NAMALWA (cell line): ENCODE measurements at places on chromosomes 2 and 18.

DNA sequence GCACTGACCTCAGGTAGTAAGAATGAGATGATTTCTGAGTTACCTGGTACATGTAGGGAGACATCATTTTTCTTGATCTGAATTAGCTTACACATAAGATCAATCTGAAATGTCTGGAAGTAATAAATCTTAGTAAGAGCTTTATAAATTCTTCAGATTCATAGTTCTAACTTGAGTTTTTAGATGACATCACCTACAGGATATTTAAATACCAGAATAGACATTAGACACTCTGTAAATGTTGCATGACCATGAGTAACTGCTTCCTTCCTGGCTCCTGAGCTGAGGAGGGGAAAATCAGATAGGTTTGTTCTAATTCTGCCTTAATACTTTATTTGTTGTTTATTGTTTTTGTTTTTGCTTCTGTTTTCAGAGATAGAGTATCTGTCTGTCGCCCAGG, 181.8 kb downstream of the PHLPP1 start:
- DNase-seq = no peak

GRCh38 chr2:155692106-155692505, 640.4 kb downstream of the NR4A2 start:
- no peak for DNase-seq

DNA sequence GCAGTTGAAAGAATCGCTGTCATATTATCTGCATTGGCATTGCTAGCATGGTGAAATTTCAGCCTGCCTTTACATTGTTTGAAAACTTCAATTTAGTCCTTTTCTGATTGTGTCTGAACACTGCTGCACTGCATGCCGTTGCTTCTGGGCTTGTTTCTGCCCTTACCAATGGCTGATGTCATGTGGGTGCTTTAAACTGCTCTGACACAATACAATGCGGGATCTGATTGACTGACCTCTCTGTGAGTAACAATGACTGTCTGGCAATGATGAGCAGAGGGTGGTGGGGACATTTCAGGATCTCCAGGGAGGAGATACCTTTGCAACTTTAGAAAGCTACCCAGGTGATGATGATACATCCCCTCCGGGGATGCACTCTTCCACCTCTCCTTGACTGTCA, 119.5 kb upstream of the ZBTB14 start:
- no peak for DNase-seq

GRCh38 chr2:45494978-45495293, 116.1 kb downstream of the SRBD1 start:
- DNase-seq = no peak

GRCh38 chr18:22489704-22490103, 72.0 kb upstream of the CTAGE1 start:
- no peak for DNase-seq

DNA sequence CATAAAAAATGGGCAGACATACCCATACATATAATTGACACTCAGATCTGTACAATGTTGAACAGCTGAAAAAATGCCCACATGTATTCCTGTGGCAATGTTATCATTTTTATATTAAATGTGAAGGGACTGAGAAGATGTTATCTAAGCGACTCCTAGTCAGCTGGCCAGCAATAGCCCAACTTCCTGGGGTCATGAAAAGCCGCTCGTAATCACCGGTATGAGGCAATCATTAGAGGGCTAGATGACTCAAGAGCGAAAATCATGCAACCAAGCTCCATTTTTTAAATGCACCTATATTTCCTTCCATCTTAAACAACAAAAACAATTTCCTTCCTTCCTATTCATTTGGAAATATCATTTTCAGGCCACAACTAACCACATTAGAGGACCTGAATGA, 274.6 kb upstream of the CCDC68 start:
- no peak for DNase-seq

- DNase-seq = no peak
Measured at GRCh38 chr2:127594116-127594591, 51.8 kb upstream of the GPR17 start.

DNA sequence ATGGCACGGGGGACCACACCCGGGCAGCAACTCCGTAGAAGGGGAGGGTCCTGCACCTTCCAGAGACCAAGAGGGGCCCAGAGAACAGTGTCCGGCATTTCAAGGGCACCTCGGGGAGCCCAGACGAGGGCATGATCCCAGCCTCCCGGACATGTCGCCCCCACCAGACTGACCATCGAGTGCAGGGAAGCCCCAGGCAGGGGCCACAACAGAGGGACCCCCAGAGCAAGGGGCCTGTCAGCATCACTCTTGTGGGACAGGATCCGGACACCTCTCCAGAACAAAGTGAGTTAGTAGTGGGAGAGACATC, 50.4 kb upstream of the CTDP1 start:
- no peak for DNase-seq

GRCh38 chr2:40123326-40123725, 328.6 kb downstream of the SLC8A1 start:
- no peak for DNase-seq

GRCh38 chr2:119879502-119879901, 119.8 kb downstream of the PTPN4 start:
- no peak for DNase-seq

DNA sequence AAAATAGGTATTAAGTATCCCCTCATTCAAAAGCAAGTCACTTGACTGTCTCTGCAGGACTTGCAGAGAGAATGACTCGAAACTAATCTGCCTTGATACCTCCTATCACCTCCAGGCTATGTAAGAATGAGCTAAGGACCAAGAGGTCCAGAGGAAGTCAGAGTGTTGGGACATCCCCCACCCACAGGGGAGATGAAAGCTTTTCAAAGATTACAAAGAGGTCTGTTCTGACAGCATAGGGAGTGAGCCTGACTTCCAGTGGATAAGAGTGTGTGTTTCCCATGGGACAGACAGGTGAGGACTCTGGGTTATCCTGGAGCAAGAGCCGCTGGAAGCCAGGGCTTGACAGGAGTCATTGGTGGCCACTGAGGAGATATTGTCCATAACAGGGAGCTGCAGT, 85.0 kb upstream of the TACR1 start:
- DNase-seq = no peak

- no peak for DNase-seq
Measured at GRCh38 chr2:53490659-53491058, 276.9 kb upstream of the CHAC2 start.

DNA sequence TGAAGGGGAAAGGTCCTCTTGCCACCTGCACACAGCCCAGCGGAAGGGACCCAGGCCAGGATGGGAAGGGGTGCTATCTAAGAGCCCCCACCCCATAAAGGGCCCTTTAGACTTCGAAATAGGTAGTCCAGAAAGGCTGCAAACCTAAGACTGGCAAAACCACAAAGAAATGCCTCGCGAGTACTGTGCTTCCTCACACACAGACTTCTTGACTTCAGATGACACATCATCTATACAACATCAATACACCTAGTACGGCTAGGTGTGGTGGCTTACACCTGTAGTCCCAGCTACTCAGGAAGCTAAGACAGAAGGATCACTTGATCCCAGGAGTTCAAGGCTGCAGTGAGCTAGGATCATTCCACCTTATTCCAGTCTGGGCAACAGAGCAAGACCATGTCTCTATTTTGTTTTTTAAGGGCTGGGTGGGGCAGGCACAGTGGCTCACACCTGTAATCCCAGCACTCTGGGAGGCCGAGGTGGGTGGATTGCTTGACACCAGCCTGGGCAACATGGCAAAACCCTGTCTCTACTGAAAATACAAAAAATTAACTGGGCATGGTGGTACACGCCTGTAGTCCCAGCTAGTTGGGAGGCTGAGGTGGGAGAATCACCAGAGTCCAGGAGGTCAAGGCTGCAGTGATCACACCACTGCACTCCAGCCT, 125.8 kb downstream of the CABLES1 start:
- peak; percentile 21 for DNase-seq

DNA sequence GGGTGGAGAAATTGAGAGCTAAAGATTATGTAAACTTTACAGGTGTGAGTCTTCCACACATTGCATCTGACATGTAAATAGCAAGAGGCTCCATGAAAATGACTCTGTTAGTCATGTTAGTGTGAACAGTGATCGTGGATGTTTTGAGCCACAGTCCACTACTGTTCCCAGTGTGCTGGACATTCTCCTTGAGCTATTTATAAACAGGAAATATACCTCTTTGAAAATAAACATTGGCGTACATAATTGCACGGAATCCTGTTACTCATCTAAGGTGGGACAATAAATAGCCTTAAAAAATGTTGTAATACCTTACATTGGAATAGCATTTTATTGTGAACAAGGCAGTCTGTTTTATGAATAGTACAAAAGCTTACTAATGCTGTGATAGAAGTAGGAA, 37.0 kb downstream of the LIMS1 start:
- DNase-seq = no peak

DNA sequence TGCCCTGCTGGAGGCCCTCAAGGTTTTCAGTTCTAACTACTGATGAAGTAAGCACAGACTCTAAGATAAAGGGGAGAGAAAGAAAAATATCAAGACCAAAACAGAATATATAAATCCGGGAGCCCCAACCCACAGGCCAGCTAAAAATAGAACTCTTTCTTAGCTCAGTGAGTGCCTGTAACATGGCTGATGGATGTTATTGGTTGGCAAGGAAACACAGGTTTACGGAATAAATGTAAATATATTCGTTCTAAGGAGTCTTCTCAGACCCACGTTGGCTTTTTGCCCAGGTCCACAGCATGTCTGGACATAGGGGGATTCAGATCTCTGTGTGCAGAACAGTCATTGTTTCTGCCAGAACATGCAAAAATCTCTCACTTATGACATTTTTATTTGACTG, 139.0 kb upstream of the SERPINE2 start:
- no peak for DNase-seq

- no peak for DNase-seq
Measured at GRCh38 chr2:122150524-122151280, 395.3 kb downstream of the TSN start.

GRCh38 chr2:197477797-197478196, 21.8 kb downstream of the HSPD1 start:
- no peak for DNase-seq

GRCh38 chr2:86238354-86238753, 39.1 kb downstream of the MRPL35 start:
- peak; percentile 75 for DNase-seq

- peak; percentile 41 for DNase-seq
Measured at GRCh38 chr2:55150834-55151233, 81.3 kb downstream of the CLHC1 start.

GRCh38 chr2:134459706-134460406, 206.0 kb downstream of the MGAT5 start:
- DNase-seq = no peak

DNA sequence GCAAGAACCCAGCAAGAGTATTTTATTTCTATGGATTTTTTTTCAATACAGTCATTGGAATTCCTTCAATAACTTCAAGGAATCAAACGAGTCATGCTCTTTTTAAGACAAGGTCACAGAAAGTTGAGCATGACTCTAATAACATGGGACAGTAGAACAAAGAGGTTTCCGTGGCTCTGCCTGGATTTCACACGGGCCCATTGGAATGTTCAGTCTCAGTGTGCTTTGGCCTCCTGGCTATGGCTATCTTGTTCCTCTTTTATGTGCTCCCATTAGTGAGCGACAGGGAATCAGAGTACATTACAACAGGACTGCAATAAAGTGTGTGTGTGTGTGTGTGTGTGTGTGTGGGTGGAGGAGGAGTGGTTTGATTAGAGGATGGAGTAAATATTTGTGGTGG, 312.4 kb downstream of the DCC start:
- no peak for DNase-seq

GRCh38 chr2:185132501-185133041, 534.2 kb downstream of the ZNF804A start:
- DNase-seq = no peak

DNA sequence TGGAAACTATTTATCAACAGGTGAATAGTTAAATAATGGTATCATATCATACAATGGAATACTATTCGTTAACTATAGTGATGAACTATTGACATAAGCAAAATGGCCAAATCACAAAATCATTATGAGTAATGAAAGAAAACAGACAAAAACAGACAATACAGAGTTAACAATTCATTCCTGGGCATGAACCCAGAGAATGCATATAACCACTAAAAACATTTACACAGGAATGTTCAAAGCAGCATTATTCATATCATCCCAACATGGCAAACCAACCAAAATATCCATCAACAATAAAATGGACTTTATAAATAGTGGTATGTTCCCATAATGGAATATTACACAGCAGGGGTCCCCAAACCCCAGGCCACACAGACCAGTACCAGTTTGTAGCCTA, 131.2 kb upstream of the CYP1B1 start:
- no peak for DNase-seq

DNA sequence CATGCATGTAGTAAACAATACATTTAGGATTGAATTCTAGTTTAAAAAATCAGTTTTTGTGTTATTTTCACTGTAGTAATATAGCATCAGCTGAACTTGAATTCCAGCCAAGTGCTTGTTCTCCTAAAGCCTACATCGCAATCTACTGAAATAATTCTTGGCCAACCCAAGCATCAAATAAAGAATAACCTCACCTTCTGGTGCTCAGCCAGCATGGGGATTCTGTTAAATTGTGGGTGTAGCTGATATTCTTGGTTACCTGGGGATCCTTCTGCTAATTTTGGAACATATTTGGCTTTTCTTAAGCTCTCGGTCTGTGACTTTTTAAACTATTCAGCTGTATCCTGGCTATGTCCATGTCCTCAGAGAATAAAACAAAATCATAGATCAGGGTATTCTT, 248.8 kb downstream of the NRXN1 start:
- DNase-seq = no peak

- no peak for DNase-seq
Measured at GRCh38 chr18:9885170-9886004, at the start of gene TXNDC2. TXNDC2 (plus strand) TSS chr18:9885973; CDS start chr18:9886681, 708 bp downstream.

GRCh38 chr2:121816797-121817196, 61.3 kb downstream of the TSN start:
- DNase-seq = peak; percentile 61

DNA sequence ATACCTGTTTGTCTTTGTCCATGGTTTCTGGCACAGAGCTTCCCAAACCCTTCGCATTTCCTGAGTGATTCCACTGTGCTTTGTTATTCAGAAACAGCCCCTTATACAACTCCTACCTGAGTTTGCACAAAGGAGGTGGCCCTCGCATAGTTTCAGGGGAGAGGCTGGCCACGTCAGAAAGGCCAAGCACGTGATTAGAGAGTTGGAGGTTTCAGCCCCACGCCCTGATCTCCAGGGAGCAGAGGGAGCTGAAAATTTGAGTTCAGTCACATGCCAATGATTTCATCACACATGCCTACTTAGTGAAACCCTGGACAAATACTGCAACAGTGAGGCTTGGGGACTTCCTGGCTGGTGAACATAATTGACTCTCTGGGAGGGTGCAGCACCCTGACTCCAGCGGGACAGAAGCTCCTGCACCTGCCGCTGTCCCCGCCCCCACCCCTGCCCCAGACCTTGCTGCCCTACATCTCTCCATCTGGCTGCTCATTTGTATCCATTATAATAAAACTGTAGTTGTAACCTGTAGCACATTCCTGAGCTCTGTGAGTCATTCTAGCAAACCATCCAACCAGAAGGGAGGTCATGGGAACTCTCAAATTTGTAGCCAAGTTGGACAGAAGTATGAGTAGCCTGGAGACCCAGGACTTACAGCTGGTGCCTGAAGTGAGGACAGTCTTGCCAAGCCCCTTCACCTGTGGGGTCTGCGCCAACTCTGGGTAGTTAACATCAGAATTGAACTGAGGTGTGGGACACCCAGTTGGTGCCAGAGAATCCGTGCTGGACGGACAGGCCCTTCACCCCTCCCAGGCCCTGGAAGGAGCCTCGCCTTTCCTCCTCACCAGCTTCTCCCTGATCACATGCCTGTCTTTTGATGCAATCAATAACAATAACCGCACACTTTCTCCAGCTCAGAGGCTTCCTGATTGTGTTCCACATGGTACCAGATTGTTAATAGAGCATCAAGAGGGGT, 224.3 kb downstream of the ANAPC1 start:
- DNase-seq = peak; percentile 46

- DNase-seq = no peak
Measured at GRCh38 chr2:86485103-86485502, 43.9 kb downstream of the KDM3A start.
